Fibroblast of skin of left quadriceps (primary cell): ENCODE measurements at places on chromosomes 1 and 21.
A peak's percentile ranks its signal among the peaks of the same experiment; 100 is the strongest.

- DNase-seq: peak; percentile 46
These were observed 118.0 kb upstream of the PAXBP1 start for GRCh38 chr21:32889596-32889995.

DNA sequence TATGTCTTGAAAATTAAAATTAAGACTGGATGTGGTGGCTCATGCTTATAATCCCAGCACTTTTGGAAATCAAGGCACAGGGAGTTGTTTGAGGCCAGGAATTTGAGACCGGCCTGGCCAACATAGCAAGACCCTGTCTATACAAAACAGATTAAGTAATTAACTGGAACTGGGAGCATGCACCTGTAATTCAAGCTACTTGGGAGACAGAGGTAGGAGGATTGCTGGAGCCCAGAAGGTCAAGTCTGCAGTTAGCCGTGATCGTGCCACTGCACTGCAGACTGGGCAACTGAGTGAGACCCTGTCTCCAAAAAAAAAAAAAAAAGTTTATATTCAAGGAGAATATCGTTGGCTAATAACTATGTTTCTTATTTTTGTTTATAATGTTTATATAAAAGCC lies 139.2 kb downstream of the USP25 start:
- DNase-seq: no peak

- DNase-seq: no peak
These were observed 719 bp downstream of the SOD1 start for GRCh38 chr21:31660259-31660565.

DNA sequence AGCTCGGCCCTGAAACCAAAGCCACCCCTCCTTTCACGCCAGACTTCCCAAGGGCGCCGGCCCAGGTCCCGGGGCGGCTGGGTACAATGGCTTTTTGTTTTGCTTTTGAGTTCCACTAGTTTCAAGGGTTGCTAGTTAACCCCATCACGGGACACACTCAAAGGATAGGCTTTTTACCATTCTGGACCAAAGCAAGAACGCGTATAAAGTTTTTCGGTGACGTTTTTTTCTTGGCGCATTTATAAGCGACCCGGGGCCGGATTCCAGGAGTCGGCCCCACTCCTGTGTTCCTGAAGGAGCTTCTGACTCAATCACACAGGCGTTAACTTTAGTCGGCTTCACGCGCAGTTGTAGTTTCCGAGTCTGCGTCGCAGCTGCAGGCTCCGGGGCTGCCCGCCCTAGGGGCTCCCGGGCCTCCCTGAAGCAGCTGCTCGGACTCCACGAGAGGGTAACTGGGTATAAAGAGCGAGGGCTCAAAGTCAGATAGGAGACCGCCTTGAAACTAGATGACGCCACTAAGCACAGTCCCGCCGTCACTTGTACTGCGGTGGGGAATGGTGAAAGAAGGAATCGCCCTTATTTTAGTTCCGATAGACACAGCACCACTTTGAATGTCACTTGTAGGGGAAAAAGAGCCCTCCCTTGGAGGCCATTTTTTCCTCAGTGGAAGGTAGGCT lies 707 bp upstream of the KLHL21 start:
- DNase-seq: peak; percentile 62

DNA sequence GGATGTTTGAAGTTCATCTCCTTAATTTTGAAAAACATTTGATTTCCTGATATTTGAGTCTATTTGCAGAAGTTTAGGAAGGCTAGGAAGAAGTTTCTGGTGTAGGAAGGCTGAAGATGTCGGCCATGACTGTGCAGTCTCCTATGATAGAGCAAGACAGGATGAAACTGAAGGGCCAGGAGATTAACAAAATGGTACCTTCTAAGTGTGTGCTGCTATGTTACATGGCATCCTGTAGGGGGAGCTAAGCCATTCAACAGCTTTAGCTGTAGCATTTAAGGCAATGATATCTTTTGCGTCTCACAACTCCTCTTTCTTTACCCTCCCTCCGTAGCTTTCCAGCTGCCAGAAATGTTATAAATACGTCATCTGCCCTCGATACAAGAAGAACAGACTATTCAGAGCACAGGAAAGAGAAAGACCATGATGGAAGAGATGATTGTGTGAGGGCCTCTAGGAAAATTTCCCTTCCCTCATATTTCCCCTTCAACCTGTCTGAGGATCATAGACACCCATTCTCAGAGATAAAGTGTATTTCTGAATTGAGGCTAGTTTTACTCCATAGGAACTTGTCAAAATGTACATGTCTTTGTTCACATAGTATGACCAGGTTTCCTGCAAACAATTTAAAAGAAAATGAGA lies 61.1 kb downstream of the XCL1 start:
- DNase-seq: no peak

DNA sequence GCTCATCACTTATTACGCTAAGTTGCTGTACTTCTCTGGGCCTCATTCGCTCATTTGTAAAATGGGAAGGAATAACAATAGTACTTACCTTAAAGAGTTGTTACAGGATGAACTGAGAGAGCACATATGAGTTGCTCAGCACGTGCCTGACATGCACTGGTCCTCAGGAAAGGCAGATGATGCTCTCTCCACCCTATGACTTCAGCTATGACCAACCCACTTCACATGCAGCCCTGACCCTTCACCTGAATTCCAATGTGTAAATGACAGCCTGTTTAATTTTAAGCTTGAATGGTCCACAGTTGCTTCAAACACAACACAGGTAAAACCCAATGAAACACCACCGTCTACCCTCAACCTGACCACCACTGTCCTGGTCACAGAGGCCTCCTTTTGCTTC lies 32.9 kb downstream of the GADD45A start:
- DNase-seq: no peak

DNA sequence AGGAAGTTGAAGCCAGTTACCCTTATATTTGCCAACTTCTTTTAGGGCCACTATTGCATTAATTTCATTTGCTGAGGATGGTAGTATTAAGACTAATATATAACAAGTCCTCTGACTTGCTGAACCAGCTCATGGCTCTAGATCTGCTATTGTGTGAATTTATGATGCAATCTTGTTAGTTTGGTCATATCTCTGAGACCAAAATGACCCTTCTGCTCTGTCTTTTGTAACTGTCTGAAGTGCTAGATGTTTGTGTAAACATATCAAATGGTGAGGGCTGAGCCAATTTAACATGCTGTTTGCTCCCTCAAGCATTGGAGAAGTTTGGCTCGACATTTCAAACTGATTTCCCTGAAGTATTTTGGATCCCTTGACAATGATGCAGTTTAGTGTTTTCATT lies 106.9 kb upstream of the PTGFR start:
- DNase-seq: no peak

DNA sequence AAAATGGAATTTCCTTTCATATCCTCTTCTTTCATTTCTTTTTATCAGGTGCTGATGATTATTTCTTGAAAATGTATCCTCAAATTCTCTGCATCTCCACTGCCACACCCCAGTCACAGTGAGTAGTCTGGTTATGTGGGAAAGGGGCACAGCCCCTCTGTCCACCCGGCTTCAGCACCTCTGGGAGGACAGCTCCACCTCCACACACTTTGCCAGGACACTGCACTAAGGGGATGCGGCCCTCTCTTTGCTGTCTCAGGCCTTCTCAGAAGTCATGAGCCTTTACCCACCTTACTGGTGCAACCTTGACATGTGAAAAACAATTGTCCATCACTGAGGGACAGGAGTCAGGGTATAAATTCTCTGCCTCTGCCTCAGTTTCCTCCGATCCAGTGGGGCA lies 433.1 kb downstream of the PCP4 start:
- no peak for DNase-seq

DNA sequence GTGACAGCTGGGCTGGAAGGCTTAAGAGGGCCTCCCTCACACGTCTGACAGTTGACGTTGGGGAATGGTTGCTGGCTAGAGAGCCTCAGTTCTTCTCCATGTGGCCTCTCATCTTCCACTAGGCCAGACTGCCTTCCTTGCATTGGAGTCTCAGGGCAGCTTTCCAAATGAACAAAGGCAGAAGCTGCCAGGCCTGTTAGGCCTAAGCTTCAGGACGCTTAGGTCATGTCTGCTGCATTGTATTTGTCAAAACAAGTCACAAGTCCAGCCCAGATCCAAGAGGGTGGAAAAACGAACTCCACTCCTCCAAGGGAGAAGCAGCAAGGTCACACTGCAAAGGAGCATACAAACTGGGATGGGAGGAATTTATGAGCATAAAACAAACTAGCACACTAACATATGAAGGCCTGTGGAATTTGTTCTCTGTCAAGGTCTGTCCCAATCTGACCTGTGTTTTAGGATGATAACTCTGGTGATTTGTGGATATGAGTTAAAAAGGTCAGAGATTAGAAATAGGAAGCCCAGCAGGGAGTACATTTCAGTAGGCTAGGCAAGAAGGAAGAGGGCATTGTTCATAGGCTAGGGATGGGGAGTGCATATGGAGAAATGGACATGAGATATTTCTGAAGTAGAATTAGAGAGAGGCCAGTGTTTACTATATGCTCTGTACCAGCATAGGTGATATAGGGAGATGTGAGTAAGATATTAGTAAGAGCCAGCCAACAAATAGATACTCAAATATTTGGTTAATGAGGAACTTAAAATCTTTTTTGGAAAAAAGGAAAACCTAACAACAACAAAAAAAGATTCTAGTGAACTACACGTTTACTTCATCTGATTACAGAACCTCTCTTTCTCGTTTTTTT lies 29.1 kb upstream of the CNN3 start:
- DNase-seq: no peak

- no peak for DNase-seq
These were observed 9.3 kb downstream of the PMF1 start for GRCh38 chr1:156221986-156222692.

GRCh38 chr21:25837533-25838265 lies 102.9 kb downstream of the GABPA start:
- peak; percentile 93 for DNase-seq

GRCh38 chr1:168755800-168756418 lies 26.9 kb upstream of the DPT start:
- DNase-seq: no peak
